Activated CD8-positive, alpha-beta memory T cell treated with anti-CD3 and anti-CD28 coated beads, Interleukin-2, amount 50 U/mL, for 48 hours (primary cell): ENCODE measurements at places on chromosomes 4 and X.
A peak's percentile ranks its signal among the peaks of the same experiment; 100 is the strongest.

DNA sequence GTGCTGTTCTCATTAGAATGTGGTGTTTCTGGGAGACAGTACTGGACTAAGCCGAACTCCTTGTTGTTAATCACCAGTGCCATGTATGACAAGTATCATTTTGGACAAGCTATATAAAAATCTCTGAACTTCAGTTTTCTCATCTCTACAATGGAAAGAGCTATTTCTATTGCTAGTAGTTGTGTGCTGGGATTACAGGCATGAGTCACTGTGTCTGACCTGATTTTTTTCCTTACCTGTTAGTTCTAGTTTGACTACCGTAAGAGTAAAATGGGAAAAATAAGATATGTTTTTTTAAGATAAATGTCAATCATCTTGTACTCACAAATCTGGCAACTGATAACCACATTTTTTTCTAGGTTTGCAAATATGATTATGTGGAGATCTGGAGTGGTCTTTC is 192.3 kb downstream of the TLL1 start:
- no peak for DNase-seq

GRCh38 chr4:184895012-184895695 is 69.4 kb upstream of the ACSL1 start:
- DNase-seq: no peak

- no peak for DNase-seq
Observed at GRCh38 chrX:2657532-2658113, 33.5 kb upstream of the CD99 start.

- no peak for DNase-seq
Observed at GRCh38 chrX:9326369-9326768, 138.5 kb upstream of the TBL1X start.

GRCh38 chr4:141759796-141760425 is 123.5 kb downstream of the IL15 start:
- no peak for DNase-seq

GRCh38 chr4:148015058-148015457 is 283.2 kb downstream of the ARHGAP10 start:
- DNase-seq: no peak

DNA sequence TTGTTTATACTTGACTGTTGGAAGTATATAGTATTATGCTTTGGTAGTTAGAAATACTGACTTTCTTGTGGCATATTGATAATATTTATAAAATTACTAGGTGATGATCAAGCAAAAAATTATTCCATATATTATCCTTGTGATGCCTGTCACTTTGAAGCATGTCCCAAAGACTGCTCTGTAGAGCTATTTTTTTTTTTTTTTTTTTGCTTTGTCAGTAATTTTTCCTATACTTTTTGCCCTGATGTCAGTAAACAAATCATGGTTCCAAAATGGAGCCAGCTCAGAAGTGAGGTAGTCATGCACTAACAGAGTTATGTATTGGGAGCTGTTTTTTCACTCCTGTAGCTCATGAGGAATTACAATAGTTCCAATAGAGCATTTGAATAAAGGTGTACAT is 11.2 kb downstream of the WWC2 start:
- no peak for DNase-seq

GRCh38 chr4:168666531-168666930 is 169.7 kb downstream of the PALLD start:
- DNase-seq: no peak

- DNase-seq: no peak
Observed at GRCh38 chrX:151596282-151596681, 32.8 kb downstream of the PASD1 start.

- DNase-seq: no peak
Observed at GRCh38 chrX:77298790-77299189, 148.4 kb upstream of the FGF16 start.

DNA sequence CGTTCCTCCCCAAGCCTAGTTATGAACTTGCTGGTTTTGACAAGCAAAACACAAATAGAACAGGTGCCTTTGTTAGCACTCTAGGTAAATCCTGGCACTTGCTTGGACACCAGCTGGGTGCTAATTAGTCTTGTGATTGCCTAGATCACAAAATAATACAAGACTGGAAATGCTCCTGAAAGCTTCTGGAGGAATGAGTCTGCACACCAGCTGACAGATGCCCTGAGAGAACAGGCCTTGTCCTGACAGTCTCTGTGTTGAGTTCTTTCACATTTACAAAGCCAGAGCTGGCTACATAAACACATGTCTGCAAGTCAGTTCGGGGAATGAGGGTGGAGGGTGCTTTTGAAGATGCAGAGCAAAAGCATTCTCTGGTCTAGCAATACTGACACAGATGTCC is 93.8 kb downstream of the ELOVL6 start:
- DNase-seq: no peak

GRCh38 chr4:25075129-25075528 is 44.4 kb upstream of the LGI2 start:
- no peak for DNase-seq

GRCh38 chr4:71616168-71616811 is 167.6 kb downstream of the GC start:
- no peak for DNase-seq

DNA sequence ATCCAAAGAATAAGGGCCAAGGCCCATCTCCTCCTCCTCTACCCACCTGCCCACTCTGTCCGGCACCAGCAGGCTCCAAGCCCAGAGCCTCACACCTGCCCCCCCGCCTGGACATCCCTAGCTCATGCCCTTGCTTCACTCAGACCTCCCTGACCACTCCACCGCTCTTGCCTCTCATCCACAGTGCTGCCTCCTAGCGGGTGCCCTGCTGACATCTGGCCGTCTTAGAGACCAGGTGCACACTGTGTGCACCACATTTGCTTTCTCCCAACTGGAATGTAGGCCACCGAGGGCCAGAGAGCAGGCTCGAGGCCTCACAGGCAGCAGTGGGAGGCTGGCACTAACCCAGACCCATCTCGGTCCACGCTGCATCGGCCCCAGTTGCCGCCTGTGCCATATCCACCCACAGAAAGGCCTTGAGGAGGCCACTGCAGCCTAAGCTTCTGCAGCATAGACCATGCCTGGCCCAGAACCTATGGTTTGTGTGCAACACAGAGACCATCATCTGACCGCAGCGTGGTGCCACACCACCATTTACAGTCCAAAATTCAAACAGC is 13.5 kb downstream of the LETM1 start:
- no peak for DNase-seq

- DNase-seq: no peak
Observed at GRCh38 chr4:154158361-154159155, 333.0 kb downstream of the DCHS2 start.

DNA sequence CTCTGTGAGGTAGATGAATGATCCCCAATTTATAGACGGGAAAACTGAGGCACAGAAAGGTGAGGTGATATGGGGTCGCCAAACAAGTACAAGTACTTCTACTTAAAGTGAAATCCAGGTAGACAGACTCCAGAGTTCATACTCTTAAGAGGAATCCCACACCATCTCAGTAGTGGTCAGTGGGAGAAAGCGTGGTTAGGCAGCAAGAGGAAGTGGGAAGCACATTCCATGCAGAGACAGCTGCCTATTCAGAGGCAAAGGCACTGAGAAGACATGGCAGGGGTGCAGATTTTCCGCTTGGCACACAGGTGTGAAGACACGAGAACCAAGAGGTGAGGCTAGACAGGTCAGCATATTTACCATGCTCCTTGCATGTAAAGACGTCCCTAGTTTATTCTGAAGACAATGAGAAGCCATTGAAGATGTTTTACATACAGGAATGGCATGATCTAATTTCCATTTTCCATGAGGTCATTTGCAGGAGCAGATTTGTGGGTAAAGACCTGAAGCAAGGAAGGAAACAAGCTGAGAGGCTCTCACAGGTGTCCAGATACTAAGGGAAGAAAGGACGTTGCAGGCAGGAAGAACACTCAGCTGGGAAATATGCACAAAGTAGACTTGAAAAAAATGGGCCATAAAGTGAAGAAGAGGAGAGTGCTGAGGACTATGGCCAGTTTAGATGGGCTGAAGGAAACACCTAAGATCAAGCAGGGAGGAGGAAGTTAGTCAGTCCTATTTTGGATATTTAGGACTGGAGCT is 17.3 kb upstream of the CLNK start:
- DNase-seq: no peak

DNA sequence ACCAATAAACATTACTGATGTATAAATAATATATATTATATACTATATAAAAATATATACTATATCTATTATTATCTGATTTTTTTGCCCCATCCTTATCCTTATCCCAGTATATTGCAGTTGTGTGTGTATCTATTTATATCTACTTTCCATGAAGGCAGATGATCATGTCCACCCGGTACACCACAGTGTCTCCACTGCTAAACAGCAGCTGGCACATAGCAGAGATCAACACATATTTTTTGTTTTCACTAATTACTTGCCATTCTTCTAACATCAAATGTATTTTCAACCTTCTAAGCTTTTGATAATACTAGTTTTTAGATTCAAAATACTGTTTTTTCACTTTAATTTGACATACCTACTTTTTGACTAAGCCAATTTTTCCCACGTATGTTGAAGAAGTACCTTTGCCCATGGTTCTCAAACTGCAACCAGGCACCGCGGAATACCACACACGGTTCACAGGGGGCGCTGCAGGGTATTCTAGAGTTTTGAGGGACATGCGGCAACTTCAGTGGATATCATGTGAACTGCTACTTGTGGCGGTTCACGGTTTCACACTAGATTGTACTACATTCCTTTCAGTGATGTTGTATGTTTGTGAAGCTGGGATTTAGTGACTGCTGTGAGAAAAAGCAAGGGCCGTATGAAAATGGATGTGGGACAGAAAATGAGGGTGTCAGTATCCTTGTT is 182.5 kb upstream of the NPY2R start:
- DNase-seq: peak; percentile 52

DNA sequence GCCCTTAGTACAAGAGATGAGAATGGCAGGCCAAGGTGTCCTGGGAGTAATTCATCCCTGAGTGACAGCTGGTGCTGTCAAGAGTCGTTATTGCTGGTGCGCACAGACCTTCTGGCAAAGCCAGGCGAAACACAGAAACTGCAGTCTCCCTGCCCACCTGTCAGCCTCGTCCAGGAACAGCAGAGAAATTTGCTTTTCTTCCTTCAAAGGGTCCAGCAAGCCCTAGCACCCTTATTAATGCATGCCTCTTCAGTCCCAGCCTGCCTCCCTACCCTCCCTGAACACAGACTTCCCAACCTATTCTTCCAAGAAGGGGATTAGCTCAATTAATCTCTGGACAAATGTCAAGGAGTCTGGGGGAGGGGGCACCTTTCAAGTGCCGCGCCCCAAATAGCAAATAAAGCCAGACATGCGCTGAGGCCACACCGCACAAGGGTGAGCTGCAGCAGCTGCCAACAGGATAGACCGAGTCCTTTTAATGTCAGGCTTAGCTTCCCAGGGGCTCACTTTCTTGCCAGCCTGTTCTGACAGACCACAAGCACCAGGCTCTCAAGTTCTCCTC is 250.7 kb upstream of the RASGEF1B start:
- DNase-seq: no peak

DNA sequence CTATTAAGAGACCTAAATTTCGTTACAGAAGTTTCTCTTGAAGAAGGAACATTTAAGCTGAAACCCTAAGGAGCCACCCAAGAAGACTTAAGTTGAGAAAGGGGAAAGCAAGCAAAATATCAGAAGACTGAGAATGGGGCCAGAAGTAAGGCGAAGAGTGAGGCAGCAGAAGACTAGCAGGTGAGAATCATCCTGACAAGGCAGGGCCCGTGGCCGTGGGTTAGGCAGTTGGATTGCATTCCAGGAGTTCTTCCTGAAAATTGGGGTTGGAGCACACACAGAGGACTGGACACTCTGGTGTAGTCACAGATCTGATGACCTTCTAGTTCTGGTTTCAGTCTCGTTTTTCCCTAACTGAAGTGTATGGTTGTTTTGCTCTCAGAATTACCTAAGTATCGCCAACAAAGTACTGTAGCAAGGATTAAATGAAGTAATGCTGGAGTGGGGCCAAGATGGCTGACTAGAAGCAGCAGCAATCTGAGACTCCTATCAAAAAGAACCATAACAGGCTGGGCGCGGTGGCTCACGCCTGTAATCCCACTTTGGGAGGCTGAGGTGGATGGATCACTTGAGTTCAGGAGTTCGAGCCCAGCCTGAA is 94.4 kb upstream of the GUCY1A1 start:
- no peak for DNase-seq

DNA sequence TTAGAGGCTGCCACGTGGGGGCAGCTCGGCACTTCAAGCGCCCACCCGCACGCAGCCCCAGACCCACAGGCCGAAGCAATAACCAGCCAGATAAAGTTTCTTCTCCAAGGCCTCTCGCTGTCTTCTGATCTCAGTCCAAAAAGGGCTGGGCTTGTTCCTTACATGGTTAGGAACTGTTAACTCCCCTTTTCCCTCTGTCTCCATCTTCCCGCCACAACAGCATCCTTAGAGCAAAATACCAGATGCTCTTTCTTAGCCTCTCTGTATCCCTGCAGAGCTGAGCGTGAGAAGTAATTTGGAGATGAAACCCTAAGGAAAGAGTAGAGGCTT is 23.4 kb upstream of the KIAA1210 start:
- no peak for DNase-seq

- no peak for DNase-seq
Observed at GRCh38 chrX:28188526-28188925, 207.3 kb upstream of the DCAF8L1 start.

- no peak for DNase-seq
Observed at GRCh38 chr4:18733961-18734360, 712.4 kb upstream of the LCORL start.

GRCh38 chrX:10482261-10482660 is 138.1 kb downstream of the MID1 start:
- DNase-seq: no peak

GRCh38 chr4:152385551-152385950 is 150.3 kb downstream of the FBXW7 start:
- no peak for DNase-seq

DNA sequence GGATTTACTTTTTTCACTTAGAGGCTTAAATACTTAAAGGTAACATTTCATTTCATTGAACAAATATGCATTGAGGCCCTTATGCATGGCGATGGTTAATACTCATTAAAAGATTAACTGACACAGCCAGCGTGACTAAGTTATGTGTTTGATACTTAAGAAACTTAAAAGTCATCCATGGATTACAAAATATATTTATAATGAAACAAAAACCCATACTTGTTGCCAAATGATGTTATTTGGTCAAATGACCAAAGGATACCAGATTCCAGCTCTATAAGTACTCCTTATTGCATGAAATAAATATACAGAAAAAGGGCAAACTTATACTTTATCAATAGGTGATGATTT is 26.7 kb downstream of the ZNF330 start:
- DNase-seq: no peak

DNA sequence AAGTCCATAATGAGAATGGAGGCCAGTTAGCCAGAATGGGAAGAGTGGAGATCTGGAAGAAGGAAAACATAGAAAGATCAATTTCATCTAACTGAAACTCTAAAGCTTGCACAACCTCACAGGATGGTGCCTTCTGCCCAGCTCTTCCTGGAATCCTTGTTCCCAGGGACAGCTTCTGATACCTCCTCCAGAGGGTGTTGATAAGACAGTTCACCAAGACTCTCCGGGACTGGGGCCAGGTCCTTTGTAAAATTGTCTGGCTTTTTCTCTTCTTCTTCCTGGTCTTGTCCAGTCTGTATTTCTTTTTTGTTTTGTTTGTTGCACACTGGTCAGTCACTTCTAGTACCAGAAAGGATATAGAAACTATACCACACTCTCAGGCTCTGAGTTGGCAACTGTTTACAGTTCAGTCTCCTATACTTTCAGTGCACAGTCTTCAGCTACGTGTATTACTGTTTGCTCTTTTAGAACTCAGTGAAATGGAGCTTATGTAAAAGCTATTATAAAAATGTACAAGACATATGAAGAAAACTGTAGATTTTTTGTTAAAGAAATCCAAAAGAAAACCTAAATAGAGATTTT is 142.8 kb upstream of the RPL34 start:
- no peak for DNase-seq

GRCh38 chr4:5371415-5372190 is 320.3 kb downstream of the STK32B start:
- no peak for DNase-seq
